ENCODE measurements at places on chromosomes 2 and 18.

DNA sequence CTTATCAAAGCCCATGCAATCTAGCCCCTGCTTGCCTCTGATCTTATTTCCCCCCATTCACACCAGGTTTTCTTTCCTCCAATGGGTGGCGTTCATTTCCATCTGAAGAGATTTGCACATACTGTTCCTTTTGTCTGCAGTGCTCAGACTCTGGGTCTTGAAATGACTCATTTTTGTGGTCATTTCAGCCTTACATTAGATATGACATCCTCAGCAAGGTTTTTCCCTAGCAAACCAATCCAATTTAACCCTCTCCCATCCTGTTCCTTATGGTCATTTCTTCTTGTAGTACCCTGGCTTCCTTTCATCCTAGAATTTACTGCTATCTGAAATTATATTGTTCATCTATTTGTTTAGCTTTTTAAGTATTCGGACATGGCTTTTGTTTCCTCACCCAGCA, 42.5 kb upstream of the SCN1A start:
- no peak for DNase-seq

DNA sequence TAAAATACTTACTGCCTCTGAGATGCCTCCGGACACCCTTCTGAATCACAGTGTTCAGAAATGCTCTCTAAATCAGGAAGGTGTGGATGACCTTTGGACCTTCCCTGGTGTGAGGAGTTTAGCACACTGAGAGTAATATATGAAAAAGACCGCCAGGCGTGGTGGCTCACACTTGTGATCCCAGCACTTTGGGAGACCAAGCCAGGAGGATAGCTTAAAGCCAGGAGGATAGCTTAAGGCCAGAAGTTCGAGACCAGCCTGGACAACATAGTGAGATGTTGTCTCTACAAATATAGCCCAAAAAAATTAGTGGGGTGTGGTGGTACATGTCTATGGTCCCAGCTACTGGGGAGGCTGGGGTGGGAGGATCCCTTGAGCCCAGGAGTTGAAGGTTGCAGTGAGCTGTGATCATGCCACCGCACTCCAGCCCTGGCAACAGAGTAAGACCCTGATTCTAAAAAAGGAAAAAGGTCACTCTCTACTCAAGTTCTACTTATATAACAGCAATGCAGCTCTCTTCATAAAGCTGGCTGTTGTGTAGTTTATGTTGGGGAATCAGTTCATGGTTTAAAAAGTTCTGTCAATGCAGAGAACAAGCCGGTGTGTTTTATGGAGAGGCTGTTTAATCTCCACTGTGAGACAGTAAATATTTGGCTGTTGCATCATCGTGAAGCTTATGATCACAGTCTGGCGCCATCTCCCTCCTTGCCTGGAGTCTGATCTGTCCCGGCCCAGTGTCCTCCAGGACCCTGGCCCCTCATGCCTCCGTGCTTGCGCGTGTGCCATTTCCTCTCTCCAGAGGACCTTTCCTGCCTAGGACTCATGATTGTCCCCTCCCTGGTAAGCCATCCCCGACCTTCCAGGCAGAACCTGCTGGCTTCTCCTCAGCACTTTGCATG, 184.5 kb downstream of the FAM210A start:
- no peak for DNase-seq

GRCh38 chr2:22247466-22247865, 1123.7 kb downstream of the TDRD15 start:
- DNase-seq: no peak

- no peak for DNase-seq
Measured at GRCh38 chr2:209533391-209533790, 109.5 kb downstream of the MAP2 start.

- no peak for DNase-seq
Measured at GRCh38 chr2:30223413-30223874, 7.9 kb upstream of the LBH start.

DNA sequence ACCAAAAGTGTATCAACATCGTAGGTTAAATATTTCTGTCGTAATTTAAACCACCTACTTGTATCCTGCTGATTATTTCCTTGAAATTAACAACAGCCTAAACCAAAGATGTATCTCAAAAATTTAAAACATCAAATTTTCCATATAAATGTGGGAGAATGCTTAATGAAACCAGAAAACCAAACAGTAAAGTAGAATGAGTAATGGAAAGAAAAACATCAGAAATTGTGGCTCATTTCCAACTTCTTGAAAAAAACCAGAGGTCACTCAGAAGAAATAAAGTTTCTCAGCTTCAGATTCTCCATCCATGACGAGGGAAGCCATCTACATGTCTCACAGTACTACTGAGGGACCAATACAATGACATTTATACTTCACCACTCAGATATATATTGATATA, 296.5 kb downstream of the NOL4 start:
- DNase-seq: no peak

- DNase-seq: no peak
Measured at GRCh38 chr2:108189316-108189715, 50.5 kb upstream of the SULT1C3 start.
